ENCODE measurements at places on chromosomes 6 and 20.

DNA sequence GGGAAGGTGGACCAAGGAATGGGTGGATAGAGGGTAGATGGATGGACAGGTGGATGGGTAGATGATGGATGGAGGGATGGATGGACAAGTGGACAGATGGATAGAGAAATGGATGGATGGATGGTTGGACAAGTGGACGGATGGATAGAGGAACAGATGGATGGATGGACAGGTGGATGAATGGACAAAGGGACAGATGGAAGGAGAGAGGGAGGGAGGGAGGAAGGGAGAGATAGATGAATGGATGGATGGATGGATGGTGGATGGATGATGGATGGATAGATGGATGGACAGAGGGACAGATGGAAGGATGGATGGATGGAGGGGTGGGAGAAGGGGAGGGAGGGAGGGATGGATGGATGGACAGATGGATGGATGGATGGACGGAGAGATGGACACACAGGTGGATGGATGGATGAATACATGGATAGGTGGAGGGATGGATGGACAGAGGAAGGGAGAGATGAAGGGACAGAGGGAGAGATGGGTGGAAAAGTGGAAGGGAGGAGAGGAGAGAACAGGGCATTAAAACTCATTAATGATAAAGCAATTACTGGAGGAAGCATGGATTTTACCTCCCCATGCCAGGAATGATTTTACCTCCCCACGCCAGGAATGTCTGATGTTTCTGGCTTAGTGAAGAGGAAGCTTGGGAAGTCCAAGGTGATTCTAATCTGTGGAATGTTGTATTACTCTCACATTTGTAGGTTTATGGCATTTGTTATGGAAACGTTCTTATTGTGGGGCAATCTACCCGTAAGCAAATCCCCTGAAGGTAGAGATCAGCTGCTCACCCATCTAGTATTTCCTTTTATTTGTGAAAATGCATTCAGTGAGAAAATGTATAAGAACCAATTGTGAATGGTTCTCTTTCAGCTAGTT, 383.3 kb downstream of the TAF4 start:
- no peak for DNase-seq

GRCh38 chr6:147222160-147222838, 18.1 kb downstream of the STXBP5 start:
- DNase-seq: peak; percentile 45

- no peak for DNase-seq
Measured at GRCh38 chr20:37317316-37317715, 27.9 kb downstream of the MANBAL start.

GRCh38 chr6:158207422-158207788, 39.3 kb downstream of the GTF2H5 start:
- DNase-seq: peak; percentile 62

DNA sequence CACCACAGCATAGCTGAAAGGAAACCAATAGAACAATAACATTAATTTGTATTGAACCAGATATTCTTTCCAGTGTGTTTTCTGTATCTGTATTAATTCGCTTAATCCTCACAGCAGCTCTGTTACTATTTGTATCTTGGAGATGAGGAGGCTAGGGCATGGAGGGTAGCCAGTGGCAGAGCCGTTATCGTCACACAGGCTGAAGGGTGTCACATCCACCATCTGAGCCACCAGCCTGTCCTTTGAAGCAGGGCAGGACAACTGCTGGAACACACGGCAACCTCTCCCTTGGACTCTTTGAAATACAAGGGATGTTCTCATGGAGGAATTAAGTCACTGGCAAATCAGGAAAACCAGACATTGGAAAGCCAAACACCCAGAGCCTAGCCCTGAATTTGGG, 628.0 kb upstream of the CDH4 start:
- no peak for DNase-seq

DNA sequence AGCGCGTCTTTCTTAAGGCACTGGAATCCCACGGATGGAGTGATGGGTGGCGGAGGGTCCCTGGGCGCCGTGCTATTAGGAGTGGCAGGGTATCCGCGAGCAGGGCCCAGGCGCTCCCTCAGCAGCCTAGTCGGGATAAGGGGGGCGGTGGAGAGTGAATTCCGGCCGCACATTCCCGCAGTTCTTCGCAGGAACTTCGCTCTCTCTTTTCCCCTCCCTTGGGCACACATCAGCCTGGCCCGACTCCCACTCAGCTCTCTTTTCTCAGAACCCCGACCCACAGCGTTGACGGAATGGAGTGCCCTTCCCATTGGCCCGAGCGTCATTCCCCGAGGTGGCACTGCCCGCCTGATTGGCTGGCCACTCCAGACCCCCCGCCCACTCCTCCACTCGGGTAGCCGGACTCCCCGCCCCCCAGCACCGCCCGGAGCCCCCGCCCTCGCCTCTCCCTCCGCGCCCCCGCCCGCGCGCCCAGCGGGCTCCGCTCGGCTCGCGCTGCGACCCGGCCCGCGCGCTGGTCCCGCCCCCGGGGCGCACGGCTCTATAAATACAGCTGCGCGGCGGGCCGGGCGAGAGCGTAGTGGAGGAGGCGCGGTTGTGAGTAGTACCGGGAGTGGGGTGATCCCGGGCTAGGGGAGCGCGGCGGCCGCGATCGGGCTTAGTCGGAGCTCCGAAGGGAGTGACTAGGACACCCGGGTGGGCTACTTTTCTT, at the start of gene ID4:
Gene ID4 (plus strand): TSS at position 572 of the 712 bp plus-strand sequence. CDS start 385 bp downstream, outside the sequence.
- peak; percentile 99 for DNase-seq

GRCh38 chr6:80341330-80341729, 234.9 kb downstream of the BCKDHB start:
- DNase-seq: peak; percentile 56

DNA sequence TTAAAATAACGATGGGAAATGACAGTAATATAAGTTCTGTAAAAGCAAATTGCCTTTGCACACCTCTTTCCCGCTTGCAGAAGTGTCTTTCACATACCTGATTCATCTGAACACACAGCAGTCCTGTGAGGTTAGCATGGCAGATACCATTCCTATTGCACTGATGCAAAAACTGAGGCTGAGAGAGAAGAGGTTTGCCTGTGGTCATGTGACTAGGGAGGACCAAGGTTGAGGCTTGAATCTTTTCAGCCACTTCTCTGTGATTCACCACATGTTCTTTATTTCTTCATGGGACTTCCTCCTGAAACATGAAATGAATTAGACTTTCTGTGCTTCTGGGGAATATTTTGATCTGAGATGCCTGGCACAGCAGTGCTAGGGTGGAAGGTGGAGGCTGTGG, 92.9 kb downstream of the VEGFA start:
- no peak for DNase-seq

GRCh38 chr6:119844387-119844786, 494.8 kb upstream of the MAN1A1 start:
- no peak for DNase-seq

GRCh38 chr6:47117314-47117713, 75.2 kb upstream of the ADGRF1 start:
- no peak for DNase-seq

- no peak for DNase-seq
Measured at GRCh38 chr20:3804254-3804751, 8.2 kb downstream of the CDC25B start.

GRCh38 chr20:17674722-17675518, 7.1 kb downstream of the RRBP1 start:
- DNase-seq: peak; percentile 71

DNA sequence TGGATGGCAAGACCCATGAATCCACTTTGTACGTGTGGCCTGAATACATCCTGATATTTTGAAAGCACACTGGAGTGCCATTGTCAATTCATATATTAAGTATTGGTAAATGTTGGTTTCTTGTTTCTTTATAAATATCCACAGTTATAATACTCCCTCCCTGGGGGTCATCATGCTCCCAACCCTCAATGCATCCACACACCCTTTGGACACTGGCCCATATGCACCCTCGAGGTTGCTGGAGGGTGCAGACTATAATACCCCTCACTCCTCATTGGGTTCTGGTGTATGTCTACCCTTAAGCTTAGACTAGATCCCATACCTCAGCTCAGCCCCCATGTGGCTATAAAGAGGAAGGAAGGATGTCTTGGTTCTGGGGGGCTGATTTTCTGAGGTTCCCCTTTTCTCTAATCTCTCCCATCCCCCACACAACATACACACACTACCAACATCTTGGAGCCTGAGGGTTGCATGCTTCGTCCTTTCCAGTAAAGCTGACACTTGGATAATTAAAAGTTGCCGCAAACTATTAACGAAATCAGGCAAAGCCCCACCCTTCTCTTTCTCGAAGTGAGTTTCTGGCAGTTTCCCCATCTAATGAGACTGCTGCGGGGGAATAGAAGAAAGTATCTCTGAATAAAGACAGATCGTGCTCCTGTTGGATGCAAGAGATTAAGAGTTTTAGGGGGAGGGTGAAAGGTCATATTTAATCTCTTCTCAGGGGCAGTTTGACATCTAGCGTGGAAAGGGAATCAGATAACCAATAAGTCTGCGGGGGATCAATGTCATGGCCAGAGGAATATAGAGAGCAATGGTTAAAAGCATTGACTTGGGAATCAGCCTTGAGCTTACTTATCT, 7.4 kb downstream of the PIM1 start:
- no peak for DNase-seq

GRCh38 chr6:76633259-76633658, 560.8 kb upstream of the IMPG1 start:
- no peak for DNase-seq

- DNase-seq: peak; percentile 81
Measured at GRCh38 chr6:52995913-52996645, 995 bp upstream of the GSTA4 start.

DNA sequence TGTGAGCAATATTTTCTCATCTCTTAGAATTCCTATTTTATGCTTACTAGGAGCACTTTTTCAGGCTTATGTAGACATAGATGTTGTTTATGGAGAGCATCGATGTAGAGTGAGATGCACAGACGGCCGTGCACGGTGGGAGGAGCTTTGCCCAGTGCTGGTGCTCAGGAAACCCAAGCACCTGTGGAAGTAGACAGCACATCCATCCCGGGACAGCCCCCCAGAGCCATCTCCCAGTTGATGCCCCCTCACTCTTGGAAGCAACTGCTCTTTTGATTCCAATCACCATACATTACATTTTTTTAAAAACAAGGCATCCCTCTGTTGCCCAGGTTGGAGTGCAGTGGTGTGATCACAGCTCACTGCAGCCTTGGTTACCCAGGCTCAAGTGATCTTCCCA, 143.7 kb downstream of the SMOC2 start:
- no peak for DNase-seq

DNA sequence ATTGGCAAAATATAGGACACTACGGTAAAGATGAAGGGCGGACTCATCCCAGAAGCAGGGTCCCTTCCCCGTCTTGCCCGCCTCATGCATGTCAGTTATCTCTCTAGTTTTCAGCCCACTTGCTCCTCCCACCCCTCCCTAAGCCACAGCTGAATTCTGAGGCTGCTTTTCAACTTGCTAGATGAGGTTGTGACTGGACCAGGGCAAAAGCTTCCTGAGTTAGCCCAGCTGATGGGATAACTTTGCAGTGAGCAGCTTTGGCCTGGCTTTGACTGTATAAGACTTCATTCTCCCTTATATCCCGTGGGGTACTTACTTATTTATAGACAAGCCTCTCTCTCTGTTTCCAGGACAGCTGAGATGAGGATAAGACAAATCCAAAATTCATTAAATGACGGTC, 23.2 kb downstream of the GHRH start:
- no peak for DNase-seq

- no peak for DNase-seq
Measured at GRCh38 chr6:168922436-168922835, 331.2 kb downstream of the THBS2 start.

GRCh38 chr6:44265007-44265721, at the start of gene NFKBIE:
NFKBIE (minus strand) TSS chr6:44265551; CDS start chr6:44265346, 205 bp downstream.
- peak; percentile 99 for DNase-seq

DNA sequence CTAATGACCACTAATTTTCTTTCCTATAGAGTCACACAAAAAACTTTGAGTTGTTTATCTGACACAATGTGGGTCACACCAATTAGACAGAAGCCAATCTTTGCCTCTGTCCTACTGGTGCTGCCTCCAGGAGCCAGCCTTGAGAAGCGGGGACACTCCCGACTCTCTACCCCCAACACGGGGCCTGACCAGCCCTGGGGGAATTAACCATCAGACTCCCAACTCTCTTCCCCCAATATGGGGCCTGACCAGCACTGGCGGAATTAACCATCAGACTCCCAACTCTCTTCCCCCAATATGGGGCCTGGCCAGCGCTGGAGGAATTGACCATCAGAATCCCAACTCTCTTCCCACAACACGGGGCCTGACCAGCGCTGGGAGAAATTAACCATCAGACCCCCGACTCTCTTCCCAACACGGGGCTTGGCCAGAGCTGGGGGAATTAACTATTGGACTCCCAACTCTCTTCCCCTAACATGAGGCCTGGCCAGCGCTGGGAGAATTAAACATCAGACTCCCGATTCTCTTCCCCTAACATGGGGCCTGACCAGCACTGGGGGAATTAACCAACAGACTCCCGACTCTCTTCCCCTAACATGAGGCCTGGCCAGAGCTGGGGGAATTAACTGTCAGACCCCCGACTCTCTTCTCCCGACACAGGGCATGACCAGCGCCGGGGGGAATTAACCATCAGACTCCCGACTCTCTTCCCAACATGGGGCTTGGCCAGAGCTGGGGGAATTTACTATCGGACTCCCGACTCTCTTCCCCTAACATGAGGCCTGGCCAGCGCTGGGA, 12.5 kb downstream of the CST7 start:
- no peak for DNase-seq

DNA sequence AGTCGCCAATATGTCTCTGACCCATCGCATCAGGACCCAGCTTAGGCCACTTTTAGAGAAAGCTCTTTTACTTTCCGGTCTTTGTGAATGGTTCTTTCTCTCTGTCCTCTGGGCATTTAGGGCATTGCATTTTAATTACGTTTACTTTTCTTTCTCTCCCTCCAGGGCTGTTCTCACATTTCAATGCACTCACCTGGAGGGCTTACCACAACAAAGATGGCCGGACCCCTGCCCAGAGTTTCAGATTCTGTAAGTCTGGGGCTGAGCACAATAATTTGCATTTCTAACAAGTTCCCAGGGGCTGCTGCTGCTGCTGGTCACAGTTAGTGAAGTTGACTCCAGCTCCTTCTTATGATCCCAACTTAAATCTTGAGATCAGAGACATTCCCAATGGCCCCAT, 3.0 kb downstream of the ANKRD66 start:
- no peak for DNase-seq

- DNase-seq: peak; percentile 83
Measured at GRCh38 chr6:14796974-14797762, 448.7 kb upstream of the JARID2 start.

DNA sequence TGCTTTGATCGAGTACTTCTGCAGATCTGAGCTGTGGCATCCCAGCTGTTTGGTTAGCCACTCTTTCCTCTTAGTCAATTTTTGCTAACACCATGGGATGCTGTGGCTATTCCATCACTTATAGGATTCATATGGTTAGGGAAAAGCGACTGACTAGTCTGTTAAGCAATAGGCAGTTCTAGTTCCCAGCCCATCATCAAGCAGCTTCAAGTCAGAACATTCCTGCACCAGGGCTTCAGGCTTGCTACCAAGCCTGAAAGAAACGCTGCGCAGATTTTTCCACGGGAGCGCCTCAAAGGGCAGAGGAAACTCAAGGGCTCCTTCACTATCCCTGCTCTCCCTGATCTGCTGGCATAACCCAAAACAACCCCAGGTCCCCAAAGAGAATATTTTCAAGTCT, 159.8 kb upstream of the SUPT3H start:
- DNase-seq: no peak

GRCh38 chr6:15417811-15418210, 171.9 kb downstream of the JARID2 start:
- DNase-seq: no peak

- DNase-seq: peak; percentile 37
Measured at GRCh38 chr20:35952480-35953386, 1.6 kb downstream of the SCAND1 start.

Measured in adipocyte (in vitro differentiated cells).